Hair follicle dermal papilla cell (primary cell): ENCODE measurements at places on chromosomes 11 and 22. TPM values are rescaled to one million over a fixed set of nuclear protein-coding genes. Genes with fewer than 3 reads are reported as not detected.

Gene MS4A7
- total RNA-seq = not detected in 2 replicates

Gene RAB38
- total RNA-seq = 1.7 and 2.4 TPM in 2 replicates

Gene INTS4
- total RNA-seq = 35.0 and 47.5 TPM in 2 replicates

Gene SMTNL1
- not detected in 2 replicates for total RNA-seq

Gene OR8B2
- total RNA-seq = not detected in 2 replicates

Gene C22orf42
- not detected in 2 replicates for total RNA-seq

Gene HPX
- total RNA-seq = 1.2 and 2.1 TPM in 2 replicates

Gene BIRC2
- 59.4 and 77.9 TPM in 2 replicates for total RNA-seq

Gene PGA5
- 0.16 and 0.61 TPM in 2 replicates for total RNA-seq

Gene OR5P2
- not detected in 2 replicates for total RNA-seq

Gene ACTN3
- 0.16 TPM in 1 of 2 replicates, not detected in the other for total RNA-seq

Gene LARGE2
- total RNA-seq = 0.16 TPM in 1 of 2 replicates, not detected in the other

Gene LYVE1
- not detected in 2 replicates for total RNA-seq
